KG1 (cell line): ENCODE measurements at places on chromosomes 12 and 14.

DNA sequence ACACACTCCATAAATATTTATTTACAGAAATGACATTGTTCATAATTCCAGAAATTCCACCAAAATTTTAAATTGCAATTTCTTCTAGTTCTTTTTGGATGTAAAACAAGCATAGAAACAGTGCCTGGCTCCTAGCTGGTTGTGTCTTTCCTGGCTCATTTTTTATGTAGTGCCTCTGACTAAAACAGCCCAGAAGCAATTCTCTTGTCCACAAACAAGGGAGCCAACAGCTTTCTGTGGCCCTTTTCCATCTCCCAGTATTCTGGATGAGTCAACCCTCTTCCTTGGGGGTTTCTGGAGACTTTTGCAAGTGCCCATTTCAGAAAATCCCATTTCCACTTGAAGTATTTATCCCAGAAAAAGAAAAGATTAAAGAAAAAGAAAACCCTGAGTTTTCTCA lies 141.4 kb downstream of the PHLDA1 start:
- DNase-seq: no peak

DNA sequence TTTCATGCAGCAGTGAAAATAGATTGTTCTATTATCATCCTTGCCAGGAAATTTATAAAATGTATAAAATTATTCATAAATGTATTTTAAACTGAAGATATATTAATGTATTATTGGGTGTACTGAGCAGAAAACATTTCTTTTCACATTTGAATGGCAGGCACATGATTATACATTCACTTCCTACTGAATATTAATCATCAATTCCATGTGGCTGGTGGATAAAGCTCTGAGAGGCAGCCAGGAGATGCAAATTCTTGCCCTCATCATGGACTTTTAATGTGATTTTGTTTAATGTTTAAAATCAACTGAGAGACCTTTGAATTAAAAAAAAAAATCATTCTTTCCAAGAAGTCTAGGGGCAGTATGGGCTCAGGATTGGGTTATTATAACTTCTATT lies 40.8 kb downstream of the ANO6 start:
- DNase-seq: no peak

- DNase-seq: no peak
Measured at GRCh38 chr14:61426048-61426447, 104.7 kb downstream of the PRKCH start.

DNA sequence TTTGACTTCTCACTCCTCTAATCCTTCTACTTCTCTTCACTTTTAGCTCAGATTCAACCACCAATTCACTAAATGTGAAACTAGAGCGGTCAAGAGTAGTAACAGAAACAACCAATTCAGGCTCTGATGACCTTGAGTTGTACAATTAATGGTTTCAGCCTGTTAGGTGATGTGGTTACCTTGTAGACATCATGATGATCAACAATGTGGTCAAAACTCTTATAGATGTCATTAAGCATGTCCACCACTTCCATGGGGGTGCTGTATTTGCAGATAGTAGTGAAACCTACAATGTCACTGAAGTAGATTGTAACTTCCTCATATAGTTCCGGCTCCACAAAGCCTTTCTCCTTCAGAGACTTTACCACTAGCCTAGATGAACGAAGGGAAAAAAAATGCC lies 54.1 kb upstream of the PLBD1 start:
- no peak for DNase-seq

- peak; percentile 26 for DNase-seq
Measured at GRCh38 chr12:6950401-6950801, 755 bp upstream of the PTPN6 start.

- no peak for DNase-seq
Measured at GRCh38 chr12:52835271-52836041, 1.3 kb upstream of the KRT79 start.

- DNase-seq: no peak
Measured at GRCh38 chr14:34069854-34070582, 119.1 kb upstream of the EGLN3 start.

DNA sequence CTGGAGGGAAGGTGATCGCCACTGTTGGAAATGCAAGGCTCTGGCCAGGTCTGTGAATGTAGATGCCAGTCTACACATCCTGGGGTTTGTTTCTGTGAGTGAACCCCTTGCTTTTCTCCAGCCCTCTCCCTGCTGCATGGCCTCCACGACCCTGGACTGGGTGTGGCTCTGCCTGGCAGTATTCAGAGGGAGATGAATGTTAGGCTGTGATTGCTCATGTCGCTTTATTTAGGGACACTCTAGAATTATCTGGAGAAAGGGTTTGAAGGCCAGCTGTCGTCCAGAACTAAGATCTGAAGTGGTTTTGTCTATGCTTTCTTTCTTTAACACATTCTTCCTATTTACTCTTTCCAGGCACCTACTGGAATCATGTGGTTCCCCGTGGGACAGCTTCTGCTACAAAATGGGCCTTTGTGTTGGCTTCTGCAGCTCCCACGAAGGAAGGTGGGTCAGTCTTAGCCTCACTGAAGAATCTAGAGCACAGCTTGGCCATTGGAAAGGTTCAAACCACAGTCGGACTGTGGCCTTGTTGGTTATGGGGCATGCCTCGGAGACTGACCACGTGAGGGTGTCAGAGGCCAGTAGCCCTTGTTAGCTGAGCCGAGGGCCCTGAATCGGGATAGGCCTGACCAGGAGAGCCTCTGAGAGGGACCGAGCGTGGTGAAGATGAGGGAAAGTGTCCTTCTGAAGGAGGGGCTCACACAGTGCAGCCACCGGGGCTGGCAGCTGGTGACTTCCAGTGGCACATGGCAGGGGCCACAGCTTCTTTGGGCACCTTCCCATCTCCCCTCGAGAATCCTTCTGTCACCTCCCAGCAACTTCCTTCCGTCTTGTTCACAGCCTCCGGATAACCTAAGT lies 59.1 kb downstream of the ANKRD9 start:
- DNase-seq: no peak

DNA sequence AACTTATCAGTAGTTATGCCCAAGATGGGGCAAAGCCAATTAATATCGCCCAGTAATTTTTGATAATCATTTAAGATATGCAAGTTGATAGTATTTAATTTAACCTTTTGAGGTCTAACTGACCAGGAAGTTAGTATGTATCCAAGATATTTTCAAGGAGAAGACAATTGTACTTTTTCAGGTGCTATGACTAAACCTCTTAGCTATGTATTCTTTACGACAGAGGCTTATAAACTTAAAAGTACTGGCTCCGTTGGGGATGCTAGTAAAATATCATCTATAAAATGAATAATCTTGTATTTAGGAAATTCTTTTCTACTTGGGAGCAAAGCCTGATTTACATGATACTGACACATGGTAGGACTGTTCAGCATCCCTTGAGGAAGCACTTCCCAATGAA lies 40.3 kb downstream of the TMTC3 start:
- no peak for DNase-seq

DNA sequence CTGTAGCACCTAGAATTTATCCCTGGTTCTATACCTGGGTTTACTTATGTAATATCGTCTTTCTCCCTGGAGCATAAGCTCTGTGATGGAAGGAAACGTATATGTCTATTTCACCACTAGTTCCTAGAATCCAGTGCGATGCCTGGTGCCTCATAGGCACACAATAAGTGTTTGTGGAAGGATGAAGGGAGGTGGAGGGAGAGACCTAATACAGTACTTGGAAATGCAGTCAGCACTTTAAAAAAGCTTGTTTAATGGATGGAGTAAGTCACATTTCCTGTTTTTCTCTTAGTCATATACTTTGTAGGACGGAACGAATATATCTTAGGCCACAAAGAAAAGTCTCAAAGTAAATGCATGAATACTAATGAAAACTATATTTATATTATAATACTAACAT lies 186.5 kb upstream of the HMGA2 start:
- no peak for DNase-seq

DNA sequence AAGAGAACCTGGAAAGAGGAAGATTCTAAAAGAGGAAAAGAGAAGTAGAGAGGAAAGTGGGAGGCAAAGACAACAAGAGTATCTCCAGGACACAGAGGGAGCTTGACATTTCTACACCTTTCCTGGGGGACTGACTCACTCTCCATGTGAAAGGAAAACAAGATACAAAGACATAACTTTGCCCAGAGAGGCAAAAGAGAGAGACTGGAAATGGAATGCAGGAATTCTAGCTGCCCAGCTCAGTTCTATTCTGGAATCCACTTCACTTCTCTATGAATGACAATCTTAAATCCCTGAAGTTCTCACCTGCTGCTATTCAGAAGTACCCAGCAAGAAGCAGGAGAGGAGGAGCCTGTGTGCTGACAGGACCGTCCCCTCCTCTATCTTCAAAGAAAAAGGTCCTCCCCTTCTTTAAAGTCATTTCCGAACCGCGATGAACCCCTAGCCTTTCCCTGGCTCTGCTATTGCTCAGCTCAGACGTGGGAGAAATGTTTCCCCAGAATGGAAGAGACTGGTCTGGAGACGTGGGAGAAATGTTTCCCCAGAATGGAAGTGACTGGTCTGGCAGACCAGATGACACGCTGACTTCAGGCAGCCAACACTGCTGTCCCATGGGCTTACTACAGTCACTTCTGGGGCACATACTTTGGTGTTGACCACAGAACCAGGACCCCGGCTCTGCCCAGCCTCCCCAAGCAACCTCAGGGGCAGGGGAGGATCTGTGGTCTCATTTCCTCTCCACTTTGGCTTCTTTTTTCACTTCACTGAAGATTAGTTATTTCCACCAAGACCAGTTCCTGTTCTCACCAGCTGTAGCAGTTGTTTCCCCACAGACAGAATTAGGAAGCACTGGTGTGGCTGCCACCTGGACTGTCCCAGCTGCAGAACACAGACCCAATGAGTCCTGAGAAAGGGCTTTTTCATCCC lies 8.3 kb downstream of the FMNL3 start:
- peak; percentile 81 for DNase-seq

DNA sequence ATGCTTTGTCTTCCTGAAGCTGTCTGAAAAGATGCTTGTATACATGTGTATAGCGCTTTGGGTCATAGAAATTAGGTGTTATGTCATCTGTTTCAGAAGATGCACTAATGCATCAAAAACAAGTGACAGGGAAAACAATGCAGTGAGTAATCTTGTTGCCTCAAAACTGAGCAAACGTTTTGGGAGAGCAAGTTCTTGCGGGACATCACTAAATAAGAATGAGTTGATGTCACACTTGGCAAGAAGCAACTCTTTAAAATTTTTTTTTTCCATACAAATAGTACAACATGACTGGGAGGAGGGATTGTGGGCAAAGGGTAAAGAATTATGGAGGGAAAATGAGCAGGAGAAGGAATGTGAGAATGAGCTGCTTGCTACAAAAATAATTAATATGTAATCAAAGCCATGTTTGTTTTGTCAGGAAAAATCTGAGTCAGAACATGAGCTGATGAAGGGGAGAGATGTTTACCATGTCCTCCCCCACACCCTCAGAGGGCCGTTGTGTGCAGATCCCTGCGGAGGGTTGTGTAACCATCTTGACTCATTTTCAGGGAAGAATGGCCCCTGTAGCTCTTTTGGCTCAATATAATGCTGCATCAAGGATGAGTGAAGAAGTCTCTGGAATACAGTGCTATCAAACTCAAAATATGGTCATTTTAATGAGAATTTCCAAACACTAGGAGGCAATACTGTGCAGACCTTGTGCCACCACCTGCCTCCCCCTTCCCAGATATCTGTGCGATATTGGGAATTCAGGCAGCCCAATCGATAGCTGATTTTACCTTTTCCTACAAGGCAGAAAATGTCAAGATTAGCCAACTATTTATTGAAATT lies 41.4 kb downstream of the BORCS5 start:
- DNase-seq: no peak

- DNase-seq: no peak
Measured at GRCh38 chr12:49388682-49389386, 21.6 kb downstream of the SPATS2 start.

GRCh38 chr12:65881965-65882413 lies 57.7 kb downstream of the HMGA2 start:
- no peak for DNase-seq

DNA sequence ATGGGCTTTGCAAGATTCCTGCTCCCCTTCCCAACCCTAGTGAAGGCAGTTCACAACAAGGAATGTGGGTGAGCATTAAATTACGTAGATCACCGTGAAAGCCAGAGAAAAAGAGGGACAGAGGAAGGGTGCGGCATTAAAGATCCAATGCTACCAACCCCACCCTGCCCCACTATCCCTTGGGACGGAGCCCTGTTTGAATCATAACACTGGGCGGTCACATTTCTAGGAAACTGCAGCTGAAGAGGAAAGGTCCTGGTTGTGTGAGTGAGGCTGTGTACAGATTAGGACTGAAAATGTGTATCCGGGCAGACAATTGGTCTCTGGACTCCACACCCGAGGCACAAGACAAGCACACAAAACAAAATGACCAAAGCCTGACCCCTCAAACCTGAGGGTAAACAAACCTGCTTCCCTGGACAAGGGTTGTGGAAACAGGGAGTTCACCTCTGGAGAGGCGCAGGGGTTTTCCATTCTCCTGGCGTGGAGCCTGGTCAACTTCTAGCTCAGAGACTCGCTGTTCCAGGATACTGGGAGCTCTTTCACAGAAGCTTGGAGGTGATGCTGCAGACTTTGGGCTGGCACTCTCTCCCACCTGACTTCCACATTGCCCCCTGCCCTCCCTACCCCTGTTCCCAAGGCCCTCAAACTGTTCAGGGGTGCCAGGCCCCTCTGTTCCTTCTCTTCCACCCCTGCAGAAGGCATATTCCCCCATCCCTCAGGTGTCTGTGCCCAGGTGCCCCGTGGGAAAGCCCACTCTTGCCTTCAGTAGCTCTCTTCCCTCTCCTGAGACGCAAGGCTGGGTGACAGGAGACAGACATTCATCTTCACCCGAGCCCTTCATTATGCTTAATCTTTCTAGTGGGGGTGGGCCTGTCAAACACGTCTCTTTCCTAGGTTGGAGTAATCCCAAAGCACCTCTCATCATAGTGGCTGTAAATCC lies 16.5 kb downstream of the NINJ2 start:
- DNase-seq: no peak

DNA sequence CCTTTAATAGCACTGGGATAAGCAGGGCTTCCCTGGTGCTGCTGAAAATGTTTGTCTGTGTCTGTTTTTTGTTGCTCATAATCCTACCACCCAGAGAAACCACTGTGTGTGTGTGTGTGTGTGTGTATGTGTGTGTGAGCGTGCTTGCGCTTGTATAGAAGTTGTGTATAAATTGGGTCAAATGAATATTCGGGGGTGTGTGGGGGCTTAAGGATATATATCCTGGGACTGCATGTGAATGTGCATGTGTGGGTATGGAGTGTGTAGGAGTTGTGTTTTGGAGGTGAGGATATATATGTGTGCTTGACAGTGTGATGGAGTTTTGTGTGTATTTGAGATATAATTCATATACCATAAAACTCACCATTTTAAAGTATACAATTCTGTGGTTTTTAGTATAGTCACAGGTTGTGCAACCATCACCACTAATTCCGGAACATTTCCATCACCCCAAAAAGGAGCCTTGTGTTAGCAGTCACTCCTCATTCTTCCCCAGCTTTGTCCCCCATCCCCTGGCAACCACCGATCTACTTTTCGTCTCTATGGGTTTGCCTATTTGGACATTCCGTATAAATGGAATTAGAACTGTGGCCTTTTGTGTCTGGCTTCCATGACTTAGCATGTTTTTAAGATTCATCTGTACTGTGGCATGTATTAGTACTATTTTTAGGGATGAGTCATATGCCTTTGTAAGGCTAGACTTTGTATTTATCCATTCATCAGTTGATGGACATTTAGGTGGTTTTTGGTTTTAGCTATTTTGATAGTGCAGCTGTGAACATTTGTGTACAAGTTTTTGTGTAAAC lies 25.6 kb downstream of the TCTN1 start:
- DNase-seq: no peak
